A549 treated with CORT108297 at 1 μM for 4 hours (cell line): ENCODE measurements at places on chromosomes 16 and 17. TPM values are rescaled to one million over a fixed set of nuclear protein-coding genes. Genes with fewer than 3 reads are reported as not detected.

SLFN14 gene
- not detected in 5 replicates for total RNA-seq

ZNF750 gene
- total RNA-seq: not detected in 5 replicates

RFFL gene
- 43.4 to 55.8 TPM (median 50.1 TPM) in 5 replicates for total RNA-seq

MYO1C gene
- total RNA-seq: 116 to 143 TPM (median 139 TPM) in 5 replicates

ZSCAN10 gene
- 0.03 to 0.05 TPM in 2 of 5 replicates, not detected in the others for total RNA-seq

CHRNE gene
- total RNA-seq: 0.06 to 0.13 TPM (median 0.08 TPM) in 5 replicates

INTS2 gene
- 10.3 to 14.1 TPM (median 13.1 TPM) in 5 replicates for total RNA-seq

SLC5A10 gene
- 0.12 to 0.38 TPM (median 0.20 TPM) in 5 replicates for total RNA-seq

PRSS53 gene
- total RNA-seq: 1.1 to 3.1 TPM (median 1.4 TPM) in 5 replicates

ANKRD40CL gene
- not detected in 5 replicates for total RNA-seq

AGRP gene
- total RNA-seq: not detected in 5 replicates

CFAP20 gene
- 52.2 to 59.2 TPM (median 55.7 TPM) in 5 replicates for total RNA-seq

CMTM2 gene
- not detected in 5 replicates for total RNA-seq

FDXR gene
- total RNA-seq: 48.6 to 77.1 TPM (median 65.5 TPM) in 5 replicates

KRTAP1-4 gene
- not detected in 5 replicates for total RNA-seq

YBX2 gene
- 0.53 to 0.69 TPM (median 0.59 TPM) in 5 replicates for total RNA-seq

C17orf78 gene
- total RNA-seq: not detected in 5 replicates

SPATA32 gene
- total RNA-seq: 0.14 to 0.22 TPM (median 0.18 TPM) in 5 replicates

PRDM7 gene
- total RNA-seq: 0.04 TPM in 1 of 5 replicates, not detected in the others

CD300LB gene
- 0.03 to 0.14 TPM (median 0.09 TPM) in 4 of 5 replicates, not detected in the other for total RNA-seq

WSCD1 gene
- 2.6 to 4.4 TPM (median 4.1 TPM) in 5 replicates for total RNA-seq

GSDMA gene
- total RNA-seq: not detected in 5 replicates

WIPI1 gene
- total RNA-seq: 6.8 to 10.4 TPM (median 9.3 TPM) in 5 replicates

ADAM11 gene
- 1.5 to 2.8 TPM (median 2.2 TPM) in 5 replicates for total RNA-seq

CD300E gene
- total RNA-seq: 0.02 TPM in 1 of 5 replicates, not detected in the others

NGFR gene
- 0.32 to 0.82 TPM (median 0.78 TPM) in 5 replicates for total RNA-seq

PGP gene
- total RNA-seq: 16.3 to 36.4 TPM (median 34.8 TPM) in 5 replicates

DYNLRB2 gene
- 0.29 to 0.30 TPM in 2 of 5 replicates, not detected in the others for total RNA-seq

PPM1E gene
- 0.06 to 0.08 TPM (median 0.07 TPM) in 5 replicates for total RNA-seq

KIF19 gene
- 0.03 TPM in 1 of 5 replicates, not detected in the others for total RNA-seq

IRX5 gene
- total RNA-seq: 1.3 to 2.5 TPM (median 2.1 TPM) in 5 replicates

AOC3 gene
- 1.1 to 2.3 TPM (median 1.2 TPM) in 5 replicates for total RNA-seq

CAPNS2 gene
- not detected in 5 replicates for total RNA-seq

FAM20A gene
- total RNA-seq: 0.04 to 0.18 TPM (median 0.10 TPM) in 3 of 5 replicates, not detected in the others

DNAI2 gene
- 0.06 to 0.09 TPM in 2 of 5 replicates, not detected in the others for total RNA-seq

PIRT gene
- total RNA-seq: not detected in 5 replicates

DHRS7C gene
- total RNA-seq: not detected in 5 replicates

CBX1 gene
- total RNA-seq: 79.8 to 120 TPM (median 87.3 TPM) in 5 replicates

NOS2 gene
- 0.13 to 0.18 TPM (median 0.15 TPM) in 5 replicates for total RNA-seq

HBQ1 gene
- total RNA-seq: 4.4 to 9.2 TPM (median 6.8 TPM) in 5 replicates

VAT1L gene
- 0.02 to 0.03 TPM in 2 of 5 replicates, not detected in the others for total RNA-seq

NARF gene
- 48.7 to 62.7 TPM (median 55.6 TPM) in 5 replicates for total RNA-seq

CCT6B gene
- total RNA-seq: 0.77 to 1.5 TPM (median 1.3 TPM) in 5 replicates

CMTR2 gene
- 12.3 to 14.3 TPM (median 13.5 TPM) in 5 replicates for total RNA-seq

CRHR1 gene
- total RNA-seq: 0.13 to 0.16 TPM (median 0.14 TPM) in 3 of 5 replicates, not detected in the others

MBTD1 gene
- total RNA-seq: 5.0 to 6.6 TPM (median 5.9 TPM) in 5 replicates

WIPF2 gene
- 17.5 to 23.7 TPM (median 21.1 TPM) in 5 replicates for total RNA-seq

ABCC11 gene
- 0.06 to 0.24 TPM (median 0.20 TPM) in 4 of 5 replicates, not detected in the other for total RNA-seq

GP2 gene
- total RNA-seq: not detected in 5 replicates

CACNG1 gene
- total RNA-seq: 0.08 to 0.25 TPM (median 0.14 TPM) in 4 of 5 replicates, not detected in the other

SPEM1 gene
- total RNA-seq: 0.13 TPM in 1 of 5 replicates, not detected in the others

LLGL2 gene
- 15.6 to 30.3 TPM (median 29.1 TPM) in 5 replicates for total RNA-seq

HNF1B gene
- total RNA-seq: 21.1 to 26.0 TPM (median 25.6 TPM) in 5 replicates

PLK1 gene
- total RNA-seq: 150 to 186 TPM (median 167 TPM) in 5 replicates

ZDHHC1 gene
- total RNA-seq: 4.9 to 7.6 TPM (median 7.3 TPM) in 5 replicates

CFDP1 gene
- 51.6 to 68.0 TPM (median 56.1 TPM) in 5 replicates for total RNA-seq

KRTAP2-1 gene
- not detected in 5 replicates for total RNA-seq
